NK-92 treated with Interleukin-12 subunit alpha and Interleukin-12 subunit beta, amount 100 ng/mL, for 24 hours (cell line): ENCODE measurements at places on chromosomes 12 and 14.
A peak's percentile ranks its signal among the peaks of the same experiment; 100 is the strongest.

- no peak for DNase-seq
Measured at GRCh38 chr14:22265319-22266141, 323.5 kb downstream of the DAD1 start.

- peak; percentile 8 for DNase-seq
Measured at GRCh38 chr12:54404061-54405004, 14.7 kb downstream of the ITGA5 start.

DNA sequence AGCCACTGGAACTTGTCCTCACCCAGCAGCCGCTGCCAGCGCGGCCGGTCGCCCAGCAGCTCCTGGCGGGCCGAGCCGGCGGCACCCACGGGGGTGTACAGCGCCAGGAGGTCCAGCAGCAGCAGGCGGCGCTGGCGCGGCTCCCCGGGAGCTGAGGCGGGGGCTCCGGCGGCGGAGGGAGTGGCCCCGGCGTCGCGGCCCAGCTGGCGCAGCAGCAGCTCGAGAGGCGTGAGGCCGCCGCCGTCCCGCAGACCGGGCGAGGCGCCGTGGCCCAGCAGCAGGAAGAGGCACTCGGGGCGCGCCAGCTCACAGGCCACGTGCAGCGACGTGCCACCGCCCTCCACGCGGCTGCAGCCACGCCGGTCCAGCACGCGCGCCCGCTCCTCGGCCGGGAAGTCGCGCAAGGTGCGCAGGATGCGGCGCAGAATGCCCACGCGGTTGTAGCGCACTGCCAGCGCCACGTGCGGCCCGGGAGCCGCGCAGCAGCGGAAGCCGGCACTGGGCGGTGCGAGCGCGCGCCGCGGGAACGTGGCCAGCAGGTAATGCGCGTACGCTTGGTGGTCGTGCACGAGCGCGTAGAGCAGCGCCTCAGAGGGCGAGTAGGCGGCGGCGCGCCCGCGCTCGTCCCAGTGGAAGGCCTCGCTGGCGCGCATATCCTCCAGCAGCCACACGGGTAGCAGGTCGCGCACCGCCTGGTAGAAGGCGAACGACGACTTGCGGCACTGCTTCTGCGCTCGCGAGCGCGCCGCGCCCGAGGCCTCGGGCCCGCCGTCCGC is 2.3 kb downstream of the ANKRD9 start:
- no peak for DNase-seq

DNA sequence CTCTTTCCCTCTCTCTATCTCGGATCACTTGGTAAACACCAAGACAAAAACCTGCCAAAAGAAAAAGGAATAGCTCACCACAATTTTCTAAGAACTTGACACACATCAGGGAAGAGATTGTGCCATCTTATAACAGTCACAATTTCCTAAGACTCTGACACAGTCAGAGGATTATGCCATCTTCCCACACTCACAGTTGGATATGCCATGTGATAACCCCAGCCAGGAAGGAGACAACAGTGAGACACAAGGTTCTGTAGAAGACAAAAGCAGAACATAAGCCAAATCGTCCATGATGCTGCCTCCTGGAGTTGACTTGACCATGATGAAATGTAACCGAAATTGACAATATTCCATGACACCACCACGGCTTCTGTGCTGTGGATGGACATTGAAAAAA is 2.8 kb upstream of the CLEC9A start:
- no peak for DNase-seq

DNA sequence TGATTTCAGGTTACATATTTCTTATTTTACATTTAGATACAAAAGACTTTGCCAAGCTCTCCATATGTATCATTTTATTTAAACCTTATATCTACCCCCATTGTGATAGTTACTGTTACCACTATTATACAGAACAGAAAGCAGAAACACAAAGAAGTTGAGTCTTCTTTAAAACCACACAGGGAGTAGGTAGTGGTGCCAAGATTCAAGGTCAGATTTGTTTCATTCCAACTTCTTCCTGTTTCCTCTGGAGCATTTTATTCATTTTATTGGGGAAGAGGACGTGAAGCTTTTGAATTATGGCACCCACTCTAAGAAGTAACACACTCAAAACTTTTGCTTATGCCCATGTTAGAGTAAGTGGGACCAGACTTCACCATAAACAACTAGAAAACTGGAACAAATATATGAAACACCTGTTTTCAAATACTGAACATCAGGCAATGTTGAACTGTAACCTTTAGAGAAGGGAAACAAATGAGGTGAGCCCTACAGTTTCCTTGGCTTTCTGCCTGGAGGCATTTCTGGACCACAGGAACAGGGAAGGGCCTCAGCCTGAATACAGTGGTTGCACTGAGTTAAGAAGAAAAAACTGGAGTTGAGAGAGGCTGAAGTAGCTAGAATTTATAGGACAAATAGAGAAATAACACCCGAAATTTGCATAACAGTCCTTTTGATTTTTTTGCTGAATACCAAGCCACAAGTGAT is 160.4 kb upstream of the SSTR1 start:
- no peak for DNase-seq

DNA sequence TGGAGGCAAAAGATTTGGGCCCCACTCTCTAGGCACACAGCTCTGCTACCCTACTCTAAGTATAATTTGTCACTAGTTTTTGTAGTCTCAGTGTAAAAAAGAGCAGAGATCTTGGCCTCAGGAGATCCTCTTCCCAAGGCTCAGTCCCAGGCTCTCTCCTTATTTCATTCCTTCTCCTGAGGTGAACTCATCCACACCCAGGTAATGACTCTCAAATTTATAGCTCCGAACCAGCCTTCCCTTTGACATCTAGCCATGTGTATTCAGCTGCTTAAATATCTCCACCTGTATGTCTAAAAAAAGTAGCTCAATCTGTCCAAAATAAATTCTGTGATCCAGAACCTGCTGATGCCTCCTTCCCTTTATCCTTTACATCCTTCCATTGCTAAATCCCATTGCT is 173.5 kb upstream of the HIF1A start:
- no peak for DNase-seq

DNA sequence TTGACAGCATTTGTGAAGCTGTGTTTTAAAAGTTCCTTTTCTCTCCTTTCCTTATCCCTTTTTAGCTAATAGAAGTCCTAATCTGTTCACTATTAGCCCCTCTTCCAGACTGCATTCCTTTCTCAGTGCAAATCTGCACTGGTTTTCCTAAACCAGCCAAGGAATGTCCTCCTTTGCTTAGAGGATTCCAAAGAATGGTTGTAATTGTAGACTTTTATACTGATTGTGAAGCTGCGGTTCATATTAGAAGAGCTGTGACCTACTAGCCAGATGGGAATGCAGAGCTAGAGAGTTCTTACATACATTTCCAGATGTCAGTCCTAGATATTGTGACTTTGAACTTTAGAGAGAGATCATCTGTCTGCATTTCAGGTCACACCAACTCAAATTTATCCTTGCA is 79.8 kb downstream of the MYRFL start:
- DNase-seq: no peak

DNA sequence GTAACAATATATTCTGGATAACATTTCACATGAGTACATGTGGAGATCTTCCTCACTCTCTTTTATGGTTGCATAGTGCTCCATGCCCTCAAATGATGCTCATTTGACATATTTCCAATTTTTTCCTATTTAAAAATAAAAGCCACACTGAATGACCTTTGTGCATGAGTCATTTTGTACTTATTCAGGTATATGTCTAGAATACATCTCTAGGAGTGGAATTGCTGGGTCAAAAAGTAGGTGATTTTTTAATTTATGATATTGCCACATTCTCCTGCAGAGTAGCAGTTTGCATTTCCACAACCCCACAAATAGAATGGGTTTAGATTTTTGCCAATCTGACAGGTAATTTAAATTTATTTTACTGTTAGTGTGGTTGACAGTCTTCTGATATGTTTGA is 104.8 kb downstream of the RPAP3 start:
- no peak for DNase-seq

- DNase-seq: peak; percentile 50
Measured at GRCh38 chr14:94697773-94698556, 71.9 kb downstream of the GSC start.

GRCh38 chr14:97027256-97027999 is 230.2 kb downstream of the VRK1 start:
- no peak for DNase-seq
